ENCODE measurements at places on chromosomes 5 and 9. TPM values are rescaled to one million over a fixed set of nuclear protein-coding genes. Genes with fewer than 3 reads are reported as not detected.

The BRINP1 gene
- 0.41 TPM for polyA plus RNA-seq

The DEPDC1B gene
- polyA plus RNA-seq = 4.2 TPM

The PRSS3 gene
- 4.7 TPM for polyA plus RNA-seq

The WDR5 gene
- polyA plus RNA-seq = 35.1 TPM

The TMEM171 gene
- polyA plus RNA-seq = 7.6 TPM

The CD74 gene
- 0.26 TPM for polyA plus RNA-seq

The FIBCD1 gene
- polyA plus RNA-seq = 1.3 TPM

The ADRA1B gene
- polyA plus RNA-seq = 2.2 TPM

The HTR1A gene
- polyA plus RNA-seq = not detected

The SLC25A2 gene
- not detected for polyA plus RNA-seq

The PLPP7 gene
- 8.6 TPM for polyA plus RNA-seq

The CHSY3 gene
- polyA plus RNA-seq = not detected

The FBXW11 gene
- 51.1 TPM for polyA plus RNA-seq

The SH2D3C gene
- 0.52 TPM for polyA plus RNA-seq

The PFN3 gene
- polyA plus RNA-seq = not detected

The SLC6A7 gene
- polyA plus RNA-seq = not detected

The EPB41L4B gene
- 0.84 TPM for polyA plus RNA-seq

The PTAR1 gene
- polyA plus RNA-seq = 7.8 TPM

The RETREG1 gene
- 0.43 TPM for polyA plus RNA-seq

The CDC20B gene
- 0.03 TPM for polyA plus RNA-seq

The ACOT12 gene
- polyA plus RNA-seq = 0.19 TPM

The CRHBP gene
- not detected for polyA plus RNA-seq

The CER1 gene
- not detected for polyA plus RNA-seq

The FGF10 gene
- polyA plus RNA-seq = not detected

The GNA14 gene
- polyA plus RNA-seq = 0.26 TPM

The RBM18 gene
- polyA plus RNA-seq = 8.2 TPM

The NRG2 gene
- polyA plus RNA-seq = 3.7 TPM

The PLPPR1 gene
- polyA plus RNA-seq = not detected

The IL3 gene
- polyA plus RNA-seq = not detected

The FRRS1L gene
- 3.7 TPM for polyA plus RNA-seq

The NR5A1 gene
- not detected for polyA plus RNA-seq

The SV2C gene
- 0.05 TPM for polyA plus RNA-seq

The CTSV gene
- 3.1 TPM for polyA plus RNA-seq

The LCN15 gene
- not detected for polyA plus RNA-seq

The SPRY4 gene
- polyA plus RNA-seq = 18.0 TPM

The FRMD3 gene
- 1.3 TPM for polyA plus RNA-seq

The BASP1 gene
- polyA plus RNA-seq = 107 TPM

The ADAMTS6 gene
- polyA plus RNA-seq = 15.0 TPM

The S1PR3 gene
- polyA plus RNA-seq = 2.9 TPM

The EQTN gene
- polyA plus RNA-seq = not detected

The ACTBL2 gene
- polyA plus RNA-seq = 0.99 TPM

The TXNDC8 gene
- not detected for polyA plus RNA-seq

The CCNJL gene
- 6.6 TPM for polyA plus RNA-seq
